HEK293T (cell line): ENCODE measurements at places on chromosomes 4 and X.

DNA sequence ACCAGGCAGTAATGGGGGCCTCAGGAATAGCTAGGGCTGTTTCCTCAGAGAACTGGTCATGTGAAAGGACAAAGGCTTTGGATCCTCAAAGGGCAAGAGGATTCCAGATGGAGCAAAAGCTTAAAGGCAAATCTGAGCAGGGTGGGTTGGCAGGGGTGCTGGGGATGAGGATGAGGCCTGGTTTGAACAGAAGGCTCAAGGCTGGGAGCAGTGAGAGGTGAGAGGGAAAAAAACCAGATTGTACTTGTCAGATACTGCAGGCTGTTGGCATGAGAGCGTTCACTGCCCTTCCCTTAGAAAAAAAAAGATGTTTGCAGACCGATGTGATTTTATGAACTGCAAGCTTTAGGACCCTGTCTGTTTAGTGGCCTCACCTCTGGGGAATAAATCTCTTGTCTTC, 75.3 kb upstream of the PLAC1 start:
- no peak for DNase-seq

DNA sequence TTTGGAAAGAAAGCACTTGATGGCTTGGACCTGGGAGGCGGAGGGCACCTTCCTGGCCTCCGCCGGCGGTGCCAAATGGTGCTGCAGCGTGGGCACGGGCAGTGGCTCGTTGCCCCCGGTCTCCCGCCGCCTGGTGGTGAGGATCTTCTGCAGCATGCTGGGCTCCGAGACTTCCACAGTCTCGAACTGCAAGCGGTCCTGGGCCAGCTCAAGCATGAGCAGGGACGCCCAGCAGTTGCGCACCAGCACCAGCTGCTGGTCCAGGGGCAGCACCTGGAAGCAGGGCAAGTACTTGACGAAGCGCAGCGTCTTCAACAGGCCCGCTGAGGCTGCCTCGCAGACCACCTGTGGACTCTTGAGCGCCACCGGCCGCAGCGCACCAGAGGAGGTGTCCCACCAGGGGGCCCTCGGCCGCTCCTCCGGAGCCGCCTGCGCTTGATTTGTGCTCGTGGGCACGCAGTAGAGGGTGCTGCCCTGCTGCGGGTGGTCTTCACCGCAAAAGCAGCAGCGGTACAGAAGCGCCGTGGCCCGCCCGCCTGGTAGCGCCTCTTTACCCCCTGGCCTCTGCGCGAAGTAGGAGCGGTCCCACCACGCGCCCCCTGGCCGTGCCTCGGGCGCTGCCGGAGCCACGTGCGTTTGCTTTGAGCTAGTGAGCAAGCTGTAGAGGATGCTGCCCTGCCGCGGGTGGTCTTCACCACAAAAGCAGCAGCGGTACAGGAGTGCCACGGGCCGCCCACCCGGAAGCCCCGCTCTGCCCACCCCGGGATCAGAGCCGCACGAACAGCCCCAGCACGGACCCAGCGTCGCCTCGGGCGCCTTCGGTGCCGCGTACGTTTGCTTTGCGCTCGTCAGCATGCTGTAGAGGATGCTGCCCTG, 689 bp downstream of the NR0B1 start:
- peak; percentile 12 for DNase-seq

DNA sequence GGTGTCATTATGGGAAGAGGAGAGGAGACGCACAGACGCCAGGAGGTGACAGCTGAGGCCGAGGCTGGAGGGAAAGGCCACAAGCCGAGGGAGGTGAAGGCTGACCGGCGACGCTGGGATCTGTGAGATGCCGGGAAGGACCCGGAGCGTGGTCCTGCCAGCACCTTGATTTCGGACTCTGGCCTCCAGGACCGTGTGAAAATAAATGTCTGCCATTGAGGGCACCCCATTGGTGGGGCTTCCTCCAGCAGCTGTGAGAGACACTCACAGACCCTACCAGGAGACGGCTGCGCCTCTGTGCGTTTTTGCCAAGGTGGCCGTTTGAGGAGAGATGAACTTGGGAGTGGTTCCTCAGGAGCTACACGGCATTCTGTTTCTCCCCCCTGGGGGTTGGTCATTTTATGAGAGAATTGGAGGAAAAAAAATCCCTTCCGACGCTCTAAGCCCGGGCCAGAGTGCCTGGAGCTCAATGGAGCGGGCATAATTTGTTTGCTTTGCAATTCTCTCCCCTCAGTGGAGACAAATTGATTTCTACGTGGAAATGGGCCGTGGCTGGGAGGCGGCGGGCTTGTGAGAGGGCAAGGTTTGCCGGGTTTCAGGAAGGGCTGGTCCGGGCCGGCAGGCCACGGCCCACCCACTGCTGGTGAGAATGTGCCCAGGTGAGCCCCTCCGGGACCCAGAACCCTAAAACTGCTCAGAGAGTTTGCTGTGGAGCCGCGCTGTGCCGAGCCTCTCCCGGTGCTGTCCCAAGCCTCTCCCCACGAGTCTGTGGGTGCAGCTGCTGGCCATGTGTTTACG, 53.9 kb downstream of the CPZ start:
- peak; percentile 60 for DNase-seq

GRCh38 chrX:88613338-88613737, 133.7 kb upstream of the CPXCR1 start:
- peak; percentile 7 for DNase-seq

- no peak for DNase-seq
Measured at GRCh38 chrX:136493011-136493410, 4.4 kb upstream of the HTATSF1 start.

GRCh38 chrX:107831071-107831730, 5.5 kb downstream of the MID2 start:
- no peak for DNase-seq

GRCh38 chrX:1466232-1466661, 13.5 kb upstream of the ASMTL start:
- DNase-seq = no peak

- no peak for DNase-seq
Measured at GRCh38 chrX:78748846-78749245, 1.3 kb downstream of the LPAR4 start.

GRCh38 chrX:44144177-44144945, 171.2 kb upstream of the NDP start:
- DNase-seq = no peak

DNA sequence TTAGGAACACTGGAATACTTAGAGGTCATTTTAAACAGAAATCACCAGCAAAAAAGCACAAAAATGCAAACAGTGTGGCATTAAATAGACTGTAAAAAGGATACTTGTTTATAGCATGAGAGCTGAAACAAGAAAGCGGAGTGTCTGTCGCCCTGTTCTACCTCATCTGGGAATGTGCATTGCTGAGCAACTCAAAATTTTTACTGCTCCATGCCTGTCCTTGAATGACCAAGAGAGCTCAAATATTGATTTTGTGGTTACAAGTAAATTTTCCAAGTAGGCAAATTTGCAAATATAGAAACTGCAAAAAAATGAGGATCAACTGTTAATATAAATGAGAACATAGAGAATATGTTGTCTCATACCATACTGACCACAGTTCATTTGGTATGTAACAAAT, 25.5 kb downstream of the AP1AR start:
- DNase-seq = no peak

GRCh38 chr4:11623726-11624037, 195.0 kb upstream of the HS3ST1 start:
- no peak for DNase-seq

DNA sequence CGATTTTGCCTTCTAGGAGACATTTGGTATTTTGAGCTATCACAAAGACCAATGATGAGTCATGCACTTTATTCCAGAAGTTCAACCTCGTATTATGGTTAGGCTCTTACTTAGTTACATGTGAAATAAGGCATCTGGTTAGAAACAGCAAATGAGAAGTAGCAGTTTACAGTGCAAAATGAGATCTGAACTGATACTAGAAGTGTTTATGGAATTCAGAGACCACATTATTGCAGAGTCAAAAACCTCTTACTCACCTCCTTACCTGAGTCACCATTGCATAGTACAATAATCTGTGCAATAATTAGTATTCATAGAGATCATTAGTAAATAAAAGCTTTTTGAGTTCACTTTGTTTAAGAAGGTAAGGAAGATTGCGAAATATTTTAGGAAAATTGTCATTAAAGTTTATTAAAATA, 38.7 kb downstream of the SEC24B start:
- DNase-seq = no peak

DNA sequence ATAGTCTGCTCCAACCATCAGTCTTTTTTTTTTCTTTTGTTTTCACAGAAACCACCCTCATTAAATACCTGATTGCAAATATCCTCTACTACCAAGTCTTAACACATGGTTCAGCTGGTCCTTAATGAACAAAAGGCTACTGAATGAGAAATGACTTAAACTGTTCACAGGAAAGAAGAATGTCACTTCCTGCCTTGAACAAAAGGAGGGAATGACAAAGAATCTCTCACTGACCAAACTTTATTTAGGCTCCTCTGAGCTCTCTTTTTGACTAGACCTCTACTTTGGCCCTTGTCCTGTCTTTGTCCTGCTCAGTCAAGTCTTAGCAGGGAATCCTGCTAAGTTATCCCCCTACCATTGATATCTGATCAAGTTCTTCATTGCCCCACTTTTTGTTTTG, 31.8 kb upstream of the GJB1 start:
- DNase-seq = no peak

- no peak for DNase-seq
Measured at GRCh38 chrX:11367609-11368430, 74.6 kb downstream of the AMELX start.

GRCh38 chr4:89243733-89244252, 63.8 kb downstream of the GPRIN3 start:
- DNase-seq = no peak

GRCh38 chrX:151396042-151396824, 773 bp upstream of the VMA21 start:
- no peak for DNase-seq

DNA sequence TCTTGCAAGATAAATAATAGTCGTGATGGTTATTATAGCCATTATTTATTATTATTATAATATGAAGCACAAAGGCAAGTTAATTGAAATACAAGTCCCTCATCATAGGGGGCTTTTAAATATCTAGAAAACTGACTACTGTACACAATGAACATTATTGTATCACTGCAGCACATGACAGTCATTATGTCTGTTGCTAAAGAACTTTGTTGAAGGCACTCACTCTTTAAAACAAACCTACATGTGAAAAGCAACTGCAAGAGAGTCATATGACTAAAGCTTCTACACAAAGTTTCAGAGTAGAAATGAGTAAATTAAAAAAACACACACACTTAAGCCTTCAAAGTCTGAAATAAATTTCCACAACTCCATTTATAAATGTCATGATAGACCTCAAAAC, 23.3 kb upstream of the DCAF12L1 start:
- no peak for DNase-seq

- DNase-seq = no peak
Measured at GRCh38 chr4:112979881-112980421, 69.5 kb upstream of the ANK2 start.

- DNase-seq = no peak
Measured at GRCh38 chr4:137526681-137527080, 5.6 kb downstream of the PCDH18 start.

DNA sequence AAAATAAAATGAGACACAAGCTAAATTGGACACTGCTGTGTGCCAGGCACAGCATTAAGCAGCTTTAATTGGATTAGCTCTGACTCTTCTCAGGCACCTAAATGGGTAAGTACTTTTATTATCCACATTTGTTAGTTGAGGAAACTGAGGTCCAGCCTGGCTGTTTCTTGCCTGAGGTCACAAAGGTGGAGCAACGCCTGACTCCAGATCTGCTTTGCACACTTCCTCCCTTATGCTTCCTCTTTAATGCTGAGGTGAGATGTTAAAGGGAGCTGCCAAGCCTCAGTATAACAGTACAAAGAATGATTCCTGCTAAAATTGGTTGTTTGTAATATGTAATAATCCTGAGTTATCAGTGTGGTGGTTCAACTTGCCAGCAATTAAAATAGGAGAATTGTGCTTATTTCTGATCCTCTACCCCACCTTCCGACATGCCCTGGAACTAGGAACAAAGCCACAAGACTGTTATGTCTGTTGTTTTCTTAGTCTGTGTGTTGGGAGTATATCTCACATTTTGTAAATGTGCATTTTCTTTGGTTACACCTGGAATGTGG, 74.4 kb downstream of the AFF1 start:
- no peak for DNase-seq

DNA sequence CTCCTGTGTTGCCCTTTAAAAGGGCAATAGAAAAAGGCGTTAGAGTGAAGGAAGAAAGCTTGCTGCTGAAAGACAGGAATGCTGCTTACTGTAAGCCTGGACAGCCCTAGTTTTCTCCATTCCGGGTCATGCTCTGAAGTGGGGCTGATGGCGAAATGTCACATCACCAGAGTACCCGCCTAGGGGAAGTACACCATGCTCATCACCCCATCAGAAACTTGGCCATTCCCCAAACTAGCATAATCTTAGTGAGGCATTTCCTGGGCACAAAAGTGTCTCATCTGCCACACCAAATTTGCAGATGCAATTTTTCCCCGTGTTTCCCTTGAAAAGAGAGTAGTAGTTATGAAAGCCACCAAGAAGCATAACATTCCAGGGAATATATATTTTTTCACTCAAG, 47.8 kb upstream of the CAMK2D start:
- no peak for DNase-seq

DNA sequence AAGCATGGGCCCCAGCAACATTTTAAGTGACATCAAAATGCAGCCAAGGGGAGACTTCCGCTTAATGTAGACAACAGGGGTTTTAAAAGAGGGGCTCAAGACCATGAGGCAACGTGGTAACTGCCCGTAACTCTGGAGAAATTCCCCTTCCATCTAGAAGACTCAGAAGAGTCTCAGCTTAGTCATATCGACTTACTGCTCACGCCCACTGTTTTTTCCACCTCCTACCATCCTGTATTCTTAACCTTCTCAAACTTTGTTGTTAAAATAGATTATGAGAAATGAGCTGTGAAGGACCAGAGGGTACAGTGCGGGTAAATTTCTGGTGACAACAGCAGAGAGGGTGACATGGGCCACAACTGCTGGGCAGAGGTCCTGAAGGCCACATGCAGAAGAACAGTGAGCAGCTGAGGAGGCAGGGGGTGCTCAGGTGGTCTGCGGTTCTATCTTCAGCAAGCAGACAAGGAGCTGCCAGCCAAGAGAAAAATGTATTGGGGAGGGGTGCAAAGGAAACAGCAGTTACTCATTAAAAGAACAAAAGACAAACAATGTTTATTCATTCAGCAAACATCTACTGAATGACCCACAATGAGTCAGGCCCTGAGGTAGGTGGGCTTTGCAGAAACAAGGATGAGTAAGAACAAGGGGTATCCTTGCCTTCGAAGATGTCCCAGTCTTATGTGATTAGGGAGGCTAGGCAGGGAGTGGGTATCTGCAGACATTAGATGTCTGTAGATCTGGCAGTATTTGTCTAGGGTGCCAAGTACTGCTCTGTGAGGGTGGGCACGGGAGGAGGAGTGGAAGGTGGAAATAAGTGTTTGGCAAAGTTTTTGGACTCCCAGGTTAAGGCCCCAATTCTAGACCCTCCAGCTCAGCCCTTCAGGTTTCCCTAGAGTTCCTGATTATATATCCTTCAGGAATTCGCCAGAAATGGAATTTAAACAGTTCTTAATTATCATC, 175.3 kb downstream of the TSPAN5 start:
- DNase-seq = no peak

DNA sequence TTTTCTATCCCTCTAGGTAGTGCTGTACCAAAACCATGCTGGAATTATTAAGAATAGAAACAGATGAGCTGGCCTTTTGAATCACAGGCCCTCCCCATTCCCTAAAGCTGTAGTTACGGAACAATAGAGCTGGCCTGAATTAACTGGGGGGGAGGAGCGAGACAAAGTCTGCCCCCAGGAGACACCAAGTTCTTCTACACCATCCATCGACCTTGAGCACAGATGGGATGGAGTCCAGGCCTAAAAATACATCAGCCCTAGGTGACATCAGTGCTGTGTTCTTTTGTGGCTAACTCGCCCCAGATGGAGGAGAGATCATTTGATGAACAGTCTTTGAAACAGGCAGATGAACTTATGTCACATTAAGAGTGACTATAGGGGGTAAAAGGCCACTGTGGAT, 49.6 kb downstream of the LHFPL1 start:
- DNase-seq = no peak
